LNCaP clone FGC (cell line): ENCODE measurements at places on chromosomes 6 and 20.

DNA sequence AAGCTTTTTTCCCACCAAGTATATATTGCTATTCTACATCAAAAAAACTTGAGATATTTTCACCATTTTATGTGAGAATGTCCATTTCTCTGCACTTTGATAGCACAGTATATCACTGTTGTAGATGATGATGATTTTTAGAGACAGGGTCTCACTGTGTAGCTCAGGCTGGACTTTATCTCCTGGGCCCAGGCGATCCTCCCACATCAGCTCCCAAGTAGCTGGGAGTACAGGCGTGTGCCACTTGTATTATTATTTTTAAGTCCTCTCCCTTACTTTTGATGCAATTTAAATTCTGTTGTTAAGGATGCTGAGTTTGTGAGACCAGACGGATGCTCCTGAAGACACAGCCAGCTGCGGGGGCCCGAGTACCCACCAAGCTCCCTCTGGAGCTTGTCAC, 326.8 kb downstream of the QKI start:
- no peak for DNase-seq

GRCh38 chr20:3325864-3326263, 81.6 kb downstream of the DNAAF9 start:
- no peak for DNase-seq

DNA sequence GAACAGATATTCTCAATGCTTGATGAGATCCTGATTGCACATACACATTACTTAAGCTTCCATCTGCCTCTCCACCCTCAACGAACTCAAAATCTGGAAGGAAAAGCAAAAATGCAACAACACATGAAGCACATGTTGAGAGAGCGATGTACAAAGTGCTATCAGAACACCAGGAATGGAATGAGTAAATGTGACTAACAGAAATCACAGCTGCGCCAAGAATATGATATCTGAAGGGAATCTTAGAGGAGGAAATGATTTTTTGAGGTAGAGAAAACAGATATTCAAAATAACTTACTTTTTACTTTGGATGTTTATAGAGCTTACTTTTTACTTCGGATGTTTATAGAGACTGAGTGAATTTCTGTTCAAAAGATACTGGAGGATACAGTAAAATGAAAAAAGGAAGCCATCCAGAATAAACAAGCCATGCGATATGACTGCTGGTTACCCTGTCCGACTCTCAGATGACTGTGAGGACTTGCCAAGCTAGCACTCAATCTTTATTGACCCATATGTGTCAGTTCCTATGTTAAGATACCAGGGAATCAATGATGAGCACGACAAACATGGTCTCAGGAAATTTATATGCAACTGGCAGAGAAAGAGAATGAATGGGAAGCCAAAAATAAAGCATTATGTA, 102.0 kb downstream of the SMLR1 start:
- DNase-seq, result peak; percentile 38

DNA sequence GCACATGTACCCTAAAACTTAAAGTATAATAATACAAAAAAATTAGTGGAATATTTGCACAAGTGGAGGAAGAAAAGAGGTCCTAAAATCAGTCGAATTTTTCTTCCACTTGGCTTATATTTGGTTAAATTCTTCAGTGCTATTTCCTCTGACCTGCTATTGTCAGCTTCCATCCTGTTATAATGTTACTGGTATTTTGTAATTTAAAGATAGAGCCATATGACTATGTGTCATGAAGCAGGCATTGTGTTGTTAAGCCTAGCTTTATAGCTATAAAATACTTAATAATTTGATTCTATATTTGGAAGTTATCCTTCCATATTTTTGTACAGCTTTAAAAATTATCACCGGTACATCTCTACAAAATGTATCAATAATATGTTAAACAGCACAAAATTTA, 455.9 kb upstream of the MARCKS start:
- no peak for DNase-seq

DNA sequence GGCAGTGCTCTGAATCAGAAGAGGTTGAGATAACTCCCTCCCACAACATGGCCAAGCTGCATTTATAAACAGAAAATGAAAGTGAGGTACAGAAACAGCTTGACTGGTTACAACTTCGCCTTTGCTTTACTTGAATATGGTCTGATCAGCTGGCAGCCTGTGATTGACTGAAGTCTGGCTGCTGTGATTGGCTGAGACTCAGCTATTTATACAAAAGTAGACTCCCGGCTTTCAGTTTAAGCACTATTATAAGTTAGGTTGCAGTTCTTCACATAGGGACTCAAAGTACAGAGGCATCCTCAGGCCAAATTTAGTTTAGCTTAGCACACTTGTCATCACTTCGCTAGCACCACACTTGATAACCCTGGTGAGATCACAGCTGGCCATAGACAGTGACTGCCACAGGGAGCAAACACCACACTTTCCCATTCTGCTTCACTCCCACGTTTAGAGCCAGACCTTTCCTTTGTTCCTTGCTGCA, 362.6 kb downstream of the EPM2A start:
- DNase-seq, result no peak

DNA sequence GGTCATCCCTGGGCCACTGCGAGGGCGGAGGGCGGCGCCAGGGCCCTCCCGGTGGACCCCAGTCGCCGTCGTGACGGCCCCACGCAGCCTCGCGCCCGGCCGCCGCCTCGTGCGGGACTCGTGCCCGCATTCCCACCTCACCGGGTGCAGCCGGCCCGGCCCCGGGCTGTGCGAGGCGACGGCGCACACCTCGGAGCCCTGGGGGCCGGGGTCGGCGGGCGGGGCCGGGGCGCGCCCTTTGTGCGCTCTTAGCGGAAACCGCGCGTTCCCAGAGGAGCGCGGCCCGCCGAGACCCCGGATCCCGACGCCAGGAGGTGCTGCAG, 5.5 kb upstream of the DLL1 start:
- DNase-seq, result no peak

DNA sequence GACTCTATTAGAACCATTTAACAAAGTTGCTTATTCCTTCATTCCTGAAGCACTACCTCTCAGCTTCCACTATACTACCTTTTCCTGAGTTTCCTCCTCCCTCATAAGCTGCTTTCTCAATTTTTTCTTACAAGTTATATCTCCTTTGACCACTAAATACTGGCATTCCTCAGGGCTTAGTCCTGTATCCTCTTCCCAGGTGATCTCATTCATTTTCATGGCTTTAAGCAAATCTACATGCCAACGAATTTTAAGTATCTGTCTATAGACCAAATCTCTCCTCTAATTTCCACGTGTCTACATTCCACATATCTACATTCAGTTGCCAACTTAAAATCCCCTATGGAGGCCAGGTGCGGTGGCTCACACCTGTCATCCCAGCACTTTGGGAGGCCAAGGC, 134.7 kb downstream of the BTBD9 start:
- no peak for DNase-seq

DNA sequence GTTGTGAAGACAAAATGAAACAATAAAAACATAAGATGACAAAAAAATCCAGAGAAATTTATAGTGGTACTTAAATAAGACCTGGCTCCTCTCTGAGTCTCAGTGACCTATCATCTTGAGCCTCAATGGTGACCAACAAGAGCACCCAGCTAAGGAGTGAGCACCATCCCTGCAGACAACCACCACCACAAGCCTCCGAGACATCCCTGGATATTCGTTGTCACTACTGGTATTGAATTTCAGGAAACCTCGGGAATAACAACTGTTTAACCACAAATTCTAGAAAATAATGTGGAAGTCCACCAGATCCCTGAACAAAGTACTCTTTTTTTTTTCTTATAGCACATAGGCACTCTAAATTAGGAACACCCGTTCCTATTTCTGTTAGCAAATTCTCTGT, 32.2 kb upstream of the ADGRF5 start:
- DNase-seq, result no peak

DNA sequence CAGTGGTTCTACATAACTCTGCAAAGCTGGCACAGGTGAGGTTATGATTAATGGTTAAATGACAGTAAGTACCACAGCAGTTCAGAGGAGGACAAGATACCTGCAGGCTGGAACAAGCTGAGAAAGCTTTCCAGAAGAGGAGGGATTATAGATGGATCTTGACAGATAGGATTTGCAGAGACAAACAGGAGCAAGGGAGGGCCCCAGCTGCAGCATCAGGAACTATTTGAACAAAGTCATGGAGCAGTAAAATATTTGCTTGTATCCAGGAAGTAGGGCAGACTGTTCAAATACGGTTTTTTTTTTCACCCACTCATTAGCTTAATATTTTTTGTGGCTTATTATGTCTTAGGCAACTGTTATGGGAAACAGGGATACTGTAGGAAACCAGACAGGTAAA, 144.4 kb upstream of the MAN1A1 start:
- DNase-seq, result peak; percentile 80

- no peak for DNase-seq
These were observed 245.2 kb downstream of the TPBG start for GRCh38 chr6:82608781-82609180.
